CD8-positive, alpha-beta T cell (primary cell): ENCODE measurements at places on chromosomes 7 and 10. TPM values are rescaled to one million over a fixed set of nuclear protein-coding genes. Genes with fewer than 3 reads are reported as not detected.

The LRRN3 gene
- 9.0 TPM for total RNA-seq

The NUDT13 gene
- total RNA-seq: 0.50 TPM

The KNDC1 gene
- total RNA-seq: not detected

The RSU1 gene
- total RNA-seq: 23.8 TPM

The DOCK4 gene
- 0.16 TPM for total RNA-seq

The HECW1 gene
- not detected for total RNA-seq

The GJD4 gene
- total RNA-seq: not detected

The KIN gene
- 10.2 TPM for total RNA-seq

The CALHM3 gene
- not detected for total RNA-seq

The PTPRN2 gene
- 0.14 TPM for total RNA-seq

The ODAD2 gene
- 0.11 TPM for total RNA-seq

The GIMAP2 gene
- 58.4 TPM for total RNA-seq

The CCL24 gene
- not detected for total RNA-seq
